Activated CD4-positive, CD25-positive, alpha-beta regulatory T cell treated with anti-CD3 and anti-CD28 coated beads, Interleukin-2, amount 50 U/mL, for 24 hours (primary cell): ENCODE measurements at places on chromosomes 7 and 10.

- ATAC-seq, result peak; percentile 1
Observed at GRCh38 chr10:75294518-75294865, 58.7 kb upstream of the COMTD1 start.

- ATAC-seq, result peak; percentile 35
Observed at GRCh38 chr7:140517546-140518369, 38.5 kb upstream of the MKRN1 start.

DNA sequence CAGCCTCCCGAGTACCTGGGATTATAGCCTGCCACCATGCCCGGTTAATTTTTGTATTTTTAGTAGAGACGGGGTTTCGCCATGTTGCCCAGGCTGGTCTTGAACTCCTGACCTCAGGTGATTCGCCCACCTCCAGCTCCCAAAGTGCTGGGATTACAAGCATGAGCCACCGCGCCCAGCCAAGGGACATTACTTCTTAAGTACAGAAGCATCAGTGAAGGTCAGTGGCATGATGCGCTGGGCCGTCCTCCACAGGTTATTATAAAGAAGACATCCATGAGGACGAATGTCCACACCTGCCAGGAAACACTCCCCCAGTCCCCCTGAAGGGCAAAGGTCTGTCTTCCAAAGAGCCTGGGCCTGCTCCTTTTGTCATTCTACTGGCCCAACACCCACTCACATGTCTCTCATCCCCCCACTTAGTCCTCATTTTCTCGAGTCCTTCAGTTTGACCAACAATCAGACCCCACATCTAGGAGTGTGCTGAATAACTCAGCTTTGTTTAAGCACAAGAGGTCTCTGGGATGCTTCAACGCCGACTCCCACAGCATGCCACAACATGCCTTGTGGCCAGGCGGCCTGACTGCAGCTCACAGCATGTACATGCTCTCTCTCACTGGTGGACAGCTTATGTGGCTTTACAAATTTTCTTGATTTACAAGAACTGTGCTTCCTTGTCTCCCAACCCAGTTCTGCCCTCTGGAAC lies 73.0 kb downstream of the CTBP2 start:
- no peak for ATAC-seq

GRCh38 chr7:40587419-40587818 lies 452.6 kb downstream of the SUGCT start:
- ATAC-seq, result no peak

- no peak for ATAC-seq
Observed at GRCh38 chr7:20440472-20441105, 109.9 kb downstream of the ITGB8 start.

DNA sequence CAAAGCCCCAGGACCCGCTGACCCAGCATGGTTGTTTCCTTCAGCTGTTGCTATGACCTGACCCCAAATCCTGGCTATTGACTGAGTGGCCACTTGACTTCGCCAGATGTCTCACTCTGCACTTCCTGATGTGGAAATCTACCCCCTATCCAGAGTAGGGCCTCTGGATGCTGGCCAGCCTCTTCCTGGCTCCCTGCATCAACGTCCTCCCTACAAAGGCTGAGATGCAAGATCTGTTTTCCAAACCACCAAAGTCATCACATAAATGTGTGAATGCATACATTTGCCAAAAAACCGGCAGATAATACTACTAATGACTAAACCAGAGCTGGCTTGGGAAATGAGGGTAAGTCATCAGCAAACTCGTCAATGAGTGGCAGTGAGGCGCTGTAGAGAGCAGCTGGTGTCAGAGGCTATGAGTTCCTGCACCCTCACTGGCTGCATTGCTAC lies 70.4 kb downstream of the PYROXD2 start:
- no peak for ATAC-seq

GRCh38 chr10:71266918-71267442 lies 52.1 kb upstream of the SLC29A3 start:
- no peak for ATAC-seq

- no peak for ATAC-seq
Observed at GRCh38 chr7:31811650-31812461, 124.8 kb downstream of the PPP1R17 start.

DNA sequence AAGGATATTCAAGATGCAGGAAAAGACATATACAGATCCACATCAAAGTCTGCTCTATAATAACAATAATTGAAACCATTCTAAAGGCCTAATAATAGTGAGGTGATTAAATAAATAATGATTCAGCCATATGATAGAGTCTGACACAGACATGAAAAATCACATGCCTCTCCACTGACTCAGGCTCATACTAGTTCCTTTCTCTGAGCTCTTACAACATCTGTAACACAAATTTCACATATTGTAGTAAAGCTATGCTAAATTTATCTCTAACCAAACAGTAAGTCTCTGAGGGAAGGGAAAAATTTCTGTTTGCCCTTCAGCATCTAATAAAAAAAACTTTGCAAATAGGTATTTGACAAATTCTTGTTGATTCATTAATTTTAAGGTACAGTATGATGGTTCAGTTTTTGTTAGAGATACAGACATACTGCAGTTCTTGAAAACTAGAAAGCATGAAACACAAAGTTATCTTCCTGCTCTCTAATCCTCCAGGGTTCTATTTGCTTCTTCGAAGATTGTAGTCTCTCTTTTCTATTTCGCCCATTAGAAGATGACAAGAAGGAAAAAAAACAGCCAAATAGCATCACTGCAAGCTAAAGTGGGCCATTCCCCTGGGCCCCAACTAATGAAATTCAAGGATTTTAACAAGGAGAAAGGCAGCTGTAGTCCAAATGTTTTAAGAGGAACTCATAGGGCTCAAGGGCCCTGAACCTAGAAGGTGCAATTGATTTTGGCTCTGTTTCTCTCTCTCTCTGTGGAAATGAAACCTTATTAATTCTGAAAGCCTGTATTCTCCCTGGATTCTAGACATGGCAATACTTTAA lies 53.9 kb downstream of the CUBN start:
- peak; percentile 74 for ATAC-seq

DNA sequence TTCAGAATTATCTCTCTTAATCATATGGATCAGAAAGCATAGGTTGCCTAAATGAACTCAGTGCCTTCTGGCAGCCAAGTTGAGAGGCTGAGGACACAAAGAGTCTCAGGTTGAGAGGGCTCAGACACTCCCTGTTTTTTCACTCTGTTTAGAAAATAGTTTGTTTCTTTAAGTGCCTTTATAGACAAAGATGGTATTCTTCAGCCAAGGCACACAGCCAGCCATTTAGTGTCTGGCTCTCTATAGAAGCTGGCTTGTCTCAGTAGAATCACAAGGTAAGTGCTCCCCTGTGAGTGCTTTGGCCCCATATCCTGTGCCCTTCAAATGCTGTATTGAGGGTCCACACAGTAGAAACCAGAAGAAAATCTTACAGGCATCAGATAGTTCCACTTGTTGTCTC lies 3.6 kb downstream of the GPR158 start:
- no peak for ATAC-seq

DNA sequence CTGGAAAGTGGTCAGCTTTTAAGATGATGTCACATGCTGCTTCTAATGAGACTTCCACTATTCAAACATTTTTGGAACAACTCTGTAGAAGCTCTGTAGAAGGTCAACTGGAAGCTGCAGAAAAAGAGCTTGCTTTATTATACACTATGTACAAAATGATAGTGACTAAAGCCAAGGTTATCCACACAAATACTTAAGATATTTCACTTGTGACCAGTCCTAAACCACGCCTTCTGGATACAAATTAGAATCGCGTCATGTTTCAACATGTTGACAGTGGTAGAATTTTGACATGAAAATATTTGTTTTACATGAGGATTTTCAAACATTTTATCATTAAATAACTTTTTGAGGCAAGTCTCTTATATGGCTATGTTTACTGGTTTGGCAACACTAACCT lies 499.6 kb upstream of the PHF14 start:
- no peak for ATAC-seq

DNA sequence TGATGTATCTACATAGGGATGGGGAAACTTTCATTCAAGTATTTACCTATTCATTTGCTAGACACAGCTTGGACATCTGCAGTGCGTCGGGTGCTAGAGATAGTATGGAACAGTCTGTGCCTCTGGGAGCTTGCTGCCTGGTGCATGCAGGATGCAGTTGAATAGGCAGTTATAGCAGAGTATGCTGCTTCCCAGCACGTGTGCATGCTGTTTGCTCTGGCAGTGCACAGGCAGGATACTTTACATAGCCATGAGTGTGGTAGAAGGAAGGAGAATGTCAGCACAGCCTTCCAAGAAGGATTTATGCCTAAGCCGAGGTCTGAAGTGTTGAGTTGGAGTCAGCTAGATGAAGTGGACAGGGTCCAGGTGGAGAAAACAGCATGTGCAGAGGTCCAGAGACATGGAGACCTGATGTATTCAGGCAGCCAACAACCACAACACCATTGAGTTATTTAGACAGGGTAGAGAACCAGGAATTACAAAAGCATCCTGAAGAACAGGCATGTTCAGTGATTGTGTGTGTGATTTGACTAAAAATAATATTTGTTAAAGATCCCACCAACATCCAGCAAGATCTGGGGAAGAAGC lies 8.1 kb downstream of the MAP3K8 start:
- ATAC-seq, result no peak

- no peak for ATAC-seq
Observed at GRCh38 chr10:132486539-132487121, 51.0 kb upstream of the INPP5A start.

GRCh38 chr10:44105696-44106095 lies 279.2 kb downstream of the CXCL12 start:
- ATAC-seq, result no peak

DNA sequence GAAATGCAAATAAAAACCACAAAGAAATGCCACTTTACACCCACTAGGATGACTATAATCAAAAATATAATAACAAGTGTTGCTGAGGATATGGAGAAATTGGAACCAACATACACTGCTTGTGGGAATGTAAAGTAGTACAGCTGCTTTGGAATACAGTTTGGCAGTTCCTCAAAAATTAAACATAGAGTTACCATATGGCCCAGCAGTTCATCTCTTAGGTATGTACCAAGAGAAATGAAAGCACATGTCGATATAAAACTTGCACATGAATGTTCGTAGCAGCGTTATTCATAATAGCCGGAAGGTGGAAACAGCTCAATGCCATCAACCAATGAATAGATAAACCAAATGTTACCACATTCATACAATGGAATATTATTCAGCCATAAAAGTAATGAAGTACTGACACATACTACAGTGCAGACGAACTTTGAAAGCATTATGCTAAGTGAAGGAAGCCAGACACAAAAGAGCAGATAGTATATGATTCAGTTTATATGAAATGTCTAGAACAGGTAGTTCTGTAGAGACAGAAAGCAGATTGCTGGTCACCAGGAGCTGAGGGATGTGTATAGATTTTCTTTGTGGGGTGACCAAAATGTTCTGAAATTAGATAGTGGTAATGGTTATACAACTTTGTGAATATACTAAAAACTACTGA lies 12.4 kb downstream of the BCAP29 start:
- ATAC-seq, result no peak

DNA sequence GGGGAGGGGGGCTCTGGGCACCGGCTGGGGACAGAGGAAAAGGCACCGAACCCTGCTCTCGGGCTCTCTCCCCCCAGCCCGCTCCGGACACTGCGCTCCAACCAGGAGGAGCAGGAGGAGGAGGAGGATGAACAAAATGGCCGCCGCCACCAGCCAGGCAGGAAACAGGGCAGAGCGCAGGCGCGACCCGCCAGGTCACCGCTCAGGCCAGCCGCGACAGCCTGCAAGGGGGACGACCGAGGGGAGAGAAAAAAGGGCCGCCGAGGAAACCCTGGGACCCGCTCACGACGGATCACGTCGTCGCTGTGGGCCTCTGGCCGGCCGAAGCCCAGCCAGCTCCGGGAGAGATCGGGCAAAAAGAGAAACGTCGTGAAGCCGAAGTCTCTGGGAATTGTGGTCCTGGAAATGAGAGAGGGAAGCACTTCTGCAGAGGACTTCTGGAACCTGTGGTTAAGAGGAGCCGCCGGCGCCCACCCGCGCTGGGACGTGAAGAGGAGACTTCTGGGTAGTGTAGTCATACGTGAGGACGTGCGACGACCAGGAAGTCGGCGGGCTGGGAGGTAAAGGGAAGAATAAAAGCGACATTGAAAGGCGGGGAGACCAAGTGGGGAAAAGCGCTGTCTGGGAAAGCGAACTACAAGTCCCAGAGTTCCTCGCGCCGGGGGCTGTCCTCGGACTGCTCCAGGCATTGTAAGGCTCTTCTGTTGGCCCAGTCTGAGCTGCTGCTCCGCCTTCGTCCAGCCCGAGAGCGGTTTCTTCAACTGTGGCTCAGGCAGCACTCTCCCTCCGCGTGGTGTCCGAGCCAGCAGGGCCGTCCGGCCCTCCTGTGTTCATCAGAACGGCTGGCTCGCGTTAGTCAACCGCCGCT lies at the start of gene TIAL1:
TSS of gene TIAL1 (minus strand) at position 428 of the 868 bp plus-strand sequence. CDS start 499 bp downstream, outside the sequence.
- peak; percentile 89 for ATAC-seq

- no peak for ATAC-seq
Observed at GRCh38 chr7:55350281-55350680, 14.9 kb upstream of the LANCL2 start.

GRCh38 chr10:70007116-70007820 lies 45.4 kb upstream of the MACROH2A2 start:
- ATAC-seq, result no peak

- ATAC-seq, result no peak
Observed at GRCh38 chr7:96028729-96029128, 256.4 kb downstream of the DYNC1I1 start.

GRCh38 chr10:44913350-44914081 lies 2.4 kb downstream of the TMEM72 start:
- ATAC-seq, result no peak

GRCh38 chr7:74202841-74203556 lies 6.8 kb upstream of the LAT2 start:
- no peak for ATAC-seq

DNA sequence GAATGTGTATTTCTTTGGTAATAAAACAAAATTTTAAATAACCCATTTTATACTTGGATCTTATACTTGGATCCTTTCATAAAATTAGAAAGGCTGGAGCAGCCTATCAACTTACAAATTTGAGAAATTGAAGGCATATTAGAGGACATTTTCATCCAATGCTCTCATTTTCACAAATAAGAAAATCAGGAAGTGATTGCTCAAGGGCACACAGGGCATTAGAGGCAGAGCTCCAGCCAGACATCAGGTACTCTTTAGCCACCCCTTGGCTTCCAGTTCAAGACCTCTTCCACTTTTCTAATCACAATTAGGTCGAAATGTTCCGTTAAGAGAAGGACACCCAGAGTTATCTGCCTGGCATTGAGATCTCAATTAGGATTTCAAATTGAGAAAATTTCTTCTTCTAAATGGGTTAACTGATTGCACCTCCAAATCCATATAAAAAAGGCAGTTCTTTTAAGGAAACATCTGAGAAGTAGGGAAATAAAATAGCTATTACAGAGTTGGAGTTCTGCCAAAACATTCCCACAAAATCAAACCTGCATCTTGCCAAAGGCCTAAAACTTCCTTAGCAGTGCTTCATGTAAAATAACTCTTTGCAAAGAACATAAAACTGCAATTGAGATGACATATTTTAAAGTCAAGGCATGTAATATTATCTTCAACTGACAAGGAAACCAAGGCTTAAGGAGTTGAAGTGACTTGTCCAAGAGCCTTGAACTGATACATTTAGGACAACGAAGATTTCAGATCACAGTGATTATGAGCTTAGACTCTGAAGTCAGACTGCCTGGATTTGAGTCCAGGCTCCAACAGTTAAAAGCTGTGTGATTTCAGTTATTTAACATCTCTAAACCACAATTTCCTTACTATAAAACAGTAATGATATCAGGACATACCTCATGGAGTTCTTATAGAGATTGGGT lies 2.4 kb downstream of the ACTA2 start:
- no peak for ATAC-seq
